NCI-H2081 (cell line): ENCODE measurements at places on chromosomes 6 and 20.

GRCh38 chr6:34131326-34132290, 14.3 kb downstream of the GRM4 start:
- peak; percentile 26 for DNase-seq

- DNase-seq = peak; percentile 20
Observed at GRCh38 chr20:44733341-44734069, 12.2 kb upstream of the KCNK15 start.

DNA sequence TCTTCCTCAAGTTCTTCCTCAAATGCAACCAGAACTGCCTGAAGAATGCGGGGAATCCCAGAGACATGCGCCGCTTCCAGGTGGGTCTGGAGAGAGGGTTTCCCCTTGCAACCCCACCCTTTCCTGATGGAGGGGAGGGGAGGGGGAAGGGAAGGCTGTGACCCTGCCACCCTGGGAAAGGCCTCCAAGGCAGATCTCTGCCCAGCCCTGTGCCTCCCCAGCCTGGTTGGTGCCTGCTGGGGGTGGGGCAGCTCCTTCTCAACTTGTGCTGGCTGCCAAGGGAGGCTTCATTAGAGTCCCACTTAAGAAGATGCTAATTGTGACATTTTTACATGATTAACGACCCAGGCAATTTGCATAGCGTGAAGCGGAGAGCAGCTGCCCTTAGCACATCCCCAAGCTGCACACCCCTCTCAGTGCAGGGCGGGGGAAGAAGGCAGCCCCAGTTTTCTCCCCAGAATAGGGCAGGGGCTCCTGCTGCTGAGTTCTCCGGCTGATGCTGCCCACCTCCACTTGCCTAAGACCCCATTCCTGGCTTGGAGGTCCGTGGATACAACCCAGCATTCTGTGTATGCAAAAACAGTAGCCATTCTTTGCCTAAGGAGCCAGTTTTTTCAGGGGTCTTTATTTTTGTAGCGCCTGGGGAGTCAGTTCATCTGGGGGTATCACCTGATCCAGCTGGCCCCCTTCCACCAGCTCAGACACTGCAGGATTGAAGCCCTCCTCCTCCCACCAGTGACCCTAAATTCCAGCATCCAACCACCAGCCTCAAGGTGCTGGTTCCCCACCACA, 51.7 kb downstream of the CPXM1 start:
- no peak for DNase-seq

GRCh38 chr20:10419550-10420133, 14.4 kb downstream of the MKKS start:
- DNase-seq = no peak

DNA sequence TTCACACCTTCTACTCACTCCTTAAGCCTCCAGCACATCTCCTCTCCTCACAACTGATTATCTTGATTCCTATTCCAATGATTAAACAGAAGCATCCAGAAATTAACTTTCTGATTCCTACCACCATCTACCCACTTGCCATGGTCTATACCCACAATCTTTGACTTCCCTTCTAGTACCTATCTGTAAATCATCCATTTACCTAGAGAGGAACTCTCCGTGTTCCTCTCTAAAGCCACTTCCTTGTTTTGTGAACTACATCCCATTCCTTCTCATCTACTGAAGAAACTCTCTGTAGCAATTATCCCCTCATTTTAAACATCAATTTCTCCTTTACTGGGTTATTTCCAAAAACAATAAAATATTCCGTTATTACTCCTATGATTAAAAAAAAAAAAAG, 167.3 kb downstream of the ARHGAP18 start:
- no peak for DNase-seq

DNA sequence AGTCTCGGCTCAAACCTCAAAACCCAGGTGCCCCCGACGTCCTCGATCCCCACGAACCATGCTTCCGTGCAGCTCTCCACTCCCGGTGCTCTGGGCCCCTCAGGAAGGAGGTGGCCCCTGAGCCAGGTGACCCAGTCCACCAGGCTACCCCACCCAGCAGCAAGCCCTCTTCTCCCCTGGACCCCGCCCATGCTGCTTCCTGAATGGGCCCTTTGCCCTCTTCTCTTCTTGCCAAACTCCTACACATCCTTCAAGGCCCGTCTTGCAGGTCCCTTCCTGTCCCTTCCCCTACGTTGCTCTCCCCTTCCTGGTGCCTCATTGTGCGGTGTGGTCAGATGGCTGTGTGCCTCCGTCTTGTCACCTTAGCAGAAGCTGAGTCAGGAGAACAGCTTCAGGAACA, 3.4 kb upstream of the GATA5 start:
- DNase-seq = no peak

GRCh38 chr6:133887156-133887879, 1.6 kb upstream of the TCF21 start:
- no peak for DNase-seq

- no peak for DNase-seq
Observed at GRCh38 chr6:135983718-135984343, 132.3 kb downstream of the PDE7B start.

- DNase-seq = no peak
Observed at GRCh38 chr6:122426597-122426996, 27.1 kb downstream of the HSF2 start.

- DNase-seq = no peak
Observed at GRCh38 chr6:40779409-40779808, 192.2 kb upstream of the LRFN2 start.

GRCh38 chr20:34293119-34293518, 10.0 kb downstream of the AHCY start:
- DNase-seq = no peak
